CD4-positive, alpha-beta T cell treated with Interleukin-12 subunit alpha and Interleukin-12 subunit beta, for 1 hour (primary cell): ENCODE measurements at places on chromosomes 2 and 18.
A peak's percentile ranks its signal among the peaks of the same experiment; 100 is the strongest.

- no peak for DNase-seq
These were observed 840.6 kb upstream of the SALL3 start for GRCh38 chr18:78138983-78139496.

- DNase-seq, result no peak
These were observed 355.0 kb upstream of the LYPD1 start for GRCh38 chr2:133025004-133025403.

DNA sequence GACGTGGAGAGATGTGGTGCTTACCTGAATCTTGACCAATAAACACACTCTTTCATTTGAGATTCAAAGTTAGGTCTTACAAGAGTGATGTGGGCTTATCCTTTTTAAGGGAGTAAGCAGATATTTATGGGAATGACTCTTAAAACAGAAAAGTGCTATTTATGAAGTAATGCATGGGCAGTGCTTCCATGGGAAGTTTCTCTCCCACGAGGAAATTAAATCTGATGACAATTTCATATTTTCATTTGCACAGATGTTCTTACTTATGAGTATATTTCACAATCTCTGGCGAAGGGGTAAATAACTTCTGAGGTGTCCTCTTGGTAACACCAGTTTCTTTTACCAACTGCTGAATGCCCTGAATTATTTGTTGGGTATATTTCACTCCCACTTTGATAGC is 21.0 kb downstream of the PNPT1 start:
- DNase-seq, result no peak

DNA sequence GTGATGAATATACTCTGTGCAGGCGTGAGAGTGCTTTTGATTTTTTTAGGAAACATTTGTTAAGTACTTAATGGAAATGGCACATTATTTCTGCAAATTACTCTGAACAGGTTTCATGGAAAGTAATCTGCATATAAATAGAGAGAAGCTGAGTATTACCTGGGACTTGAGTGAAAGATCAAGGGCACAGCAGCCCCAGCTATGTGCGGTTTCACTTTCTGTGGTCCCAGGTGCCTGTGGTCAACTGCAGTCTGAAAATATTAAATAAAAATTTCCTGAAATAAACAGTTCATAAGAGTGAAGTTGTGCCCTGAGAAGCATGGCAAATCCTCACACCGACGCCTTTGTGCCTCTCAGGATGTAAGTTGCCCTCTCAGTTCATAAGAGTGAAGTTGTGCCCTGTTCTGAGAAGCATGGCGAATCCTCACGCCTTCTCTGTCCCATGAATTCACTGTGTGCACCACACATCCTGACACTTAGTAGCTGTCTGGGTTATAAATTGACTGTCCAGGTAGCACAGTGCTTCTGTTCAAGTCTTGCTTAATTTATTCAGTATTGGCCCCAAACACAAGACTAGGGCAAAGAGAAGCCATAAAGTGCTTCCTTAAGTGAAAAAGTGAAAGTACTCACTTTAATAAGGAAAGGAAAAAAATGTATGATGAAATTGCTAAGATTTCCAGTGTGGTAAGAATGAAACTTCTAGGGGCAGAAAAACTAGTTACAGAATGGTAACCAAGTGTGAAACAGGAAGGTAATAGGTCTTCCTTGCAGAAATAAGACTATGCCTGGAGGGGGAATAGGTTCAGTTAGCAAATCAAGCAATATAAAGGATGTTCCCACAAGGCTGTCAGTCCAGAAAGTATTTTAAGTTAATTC is 4.3 kb upstream of the SNTG2 start:
- DNase-seq, result no peak

DNA sequence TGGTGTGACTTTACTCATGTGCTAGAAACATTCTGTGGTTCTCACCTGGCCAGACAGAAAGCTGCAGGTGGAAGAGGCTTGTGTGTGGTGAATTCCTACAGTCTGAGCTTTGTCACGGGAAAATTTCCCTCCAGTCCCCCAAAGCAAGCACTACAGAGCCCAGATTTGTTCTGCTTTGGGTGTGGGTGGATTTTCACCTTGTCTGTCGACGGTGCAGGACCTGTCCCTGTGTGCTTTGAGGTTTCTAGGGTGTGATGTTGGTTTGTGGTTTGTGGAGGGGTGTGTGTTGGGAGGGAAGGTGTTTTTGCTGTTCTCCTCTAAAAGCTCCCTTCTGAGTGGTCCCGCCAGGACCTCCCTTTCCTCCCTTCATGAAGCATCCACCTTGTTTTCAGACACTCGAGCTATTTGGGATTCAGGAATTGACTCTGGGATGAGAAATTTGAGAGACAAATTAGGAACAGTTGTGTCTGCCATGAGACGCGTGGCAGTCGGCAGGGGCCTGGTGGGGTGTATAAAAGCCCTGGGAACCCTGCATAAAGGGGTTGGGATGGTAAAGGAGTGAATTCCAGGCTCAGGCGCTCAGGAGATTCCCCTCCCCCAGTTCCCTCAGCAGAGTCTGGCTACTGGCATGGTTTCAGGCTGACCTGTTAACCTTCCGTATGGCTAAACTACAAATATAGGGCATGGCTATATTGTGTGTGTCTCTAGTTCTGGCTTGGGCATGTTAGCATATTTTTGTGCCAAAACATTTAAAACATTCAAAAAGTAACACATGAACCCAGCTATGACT is 65.5 kb downstream of the DGKD start:
- DNase-seq, result peak; percentile 71

- DNase-seq, result peak; percentile 74
These were observed 48.8 kb downstream of the ADNP2 start for GRCh38 chr18:80157708-80158343.

DNA sequence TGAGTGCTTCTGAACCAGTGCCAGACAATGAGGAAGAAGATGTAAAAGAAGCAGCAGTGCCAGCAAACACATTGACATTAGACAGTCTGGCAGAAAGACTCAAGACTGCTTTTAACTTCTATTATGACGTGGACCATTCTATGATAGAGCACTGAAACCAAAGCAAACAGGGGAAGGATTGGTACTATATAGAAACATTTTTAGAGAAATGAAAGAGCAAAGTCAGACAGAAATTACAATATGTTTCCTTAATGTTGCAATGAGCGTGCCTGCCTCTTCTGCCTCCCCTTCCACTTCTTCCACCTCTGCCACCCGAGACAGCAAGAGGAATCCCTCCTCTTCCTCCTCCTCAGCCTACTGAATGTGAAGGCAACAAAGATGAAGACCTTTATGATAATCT is 39.7 kb downstream of the DHX57 start:
- peak; percentile 4 for DNase-seq

DNA sequence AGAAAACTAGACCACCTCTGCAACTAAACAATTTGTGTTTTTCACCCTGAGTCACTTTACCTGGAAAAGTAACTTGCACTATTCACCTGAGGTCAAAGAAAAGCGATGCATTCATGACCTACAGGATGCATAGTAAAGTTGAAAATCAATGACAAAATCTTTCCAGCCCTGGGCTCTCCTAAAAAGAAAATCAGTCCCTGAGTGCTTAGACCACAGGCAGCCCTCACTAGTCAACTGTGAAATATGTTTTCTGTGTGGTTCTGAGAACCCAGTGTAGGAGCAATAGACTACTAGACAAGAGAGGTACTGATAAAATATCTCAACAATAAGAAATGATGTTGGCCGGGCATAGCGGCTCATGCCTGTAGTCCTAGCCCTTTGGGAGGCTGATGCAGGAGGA is 133.1 kb downstream of the TXNL1 start:
- DNase-seq, result no peak

DNA sequence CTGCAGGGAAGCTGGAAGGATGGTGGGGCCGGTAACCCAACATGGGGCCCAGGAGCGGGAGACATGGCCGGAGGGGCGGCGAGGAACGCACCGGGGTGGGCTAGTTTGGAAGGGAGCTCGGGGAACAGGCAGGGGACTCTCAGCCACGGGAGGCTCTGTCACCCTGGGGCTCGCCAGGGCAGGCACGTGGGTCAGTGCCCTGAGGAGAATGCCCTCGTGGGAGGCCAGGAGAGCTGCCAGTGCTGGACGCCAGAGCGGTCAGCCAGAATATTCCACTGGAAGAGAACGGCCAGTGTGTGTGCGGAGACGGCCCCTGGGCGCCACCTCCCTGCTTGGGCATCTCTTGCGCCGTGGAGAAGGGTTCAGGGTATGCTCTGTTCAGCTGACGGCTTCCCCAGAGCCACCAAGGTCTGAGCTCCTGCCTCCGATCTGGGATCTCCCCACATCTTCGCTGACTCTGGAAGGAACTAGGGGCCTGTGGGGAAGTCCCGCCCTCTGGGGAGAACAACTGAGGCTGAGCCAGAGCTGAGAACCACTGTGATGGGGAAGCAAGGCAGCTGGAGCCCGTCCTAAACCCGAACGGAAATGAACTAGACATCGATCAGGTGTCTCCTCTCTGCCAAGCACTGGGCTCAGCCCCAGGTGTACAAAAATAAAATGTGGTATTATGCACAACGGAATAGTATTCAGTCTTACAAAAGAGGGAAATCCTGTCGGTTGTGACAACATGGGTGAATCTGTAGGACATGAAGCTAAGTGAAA is 49.3 kb downstream of the TNP1 start:
- DNase-seq, result no peak

DNA sequence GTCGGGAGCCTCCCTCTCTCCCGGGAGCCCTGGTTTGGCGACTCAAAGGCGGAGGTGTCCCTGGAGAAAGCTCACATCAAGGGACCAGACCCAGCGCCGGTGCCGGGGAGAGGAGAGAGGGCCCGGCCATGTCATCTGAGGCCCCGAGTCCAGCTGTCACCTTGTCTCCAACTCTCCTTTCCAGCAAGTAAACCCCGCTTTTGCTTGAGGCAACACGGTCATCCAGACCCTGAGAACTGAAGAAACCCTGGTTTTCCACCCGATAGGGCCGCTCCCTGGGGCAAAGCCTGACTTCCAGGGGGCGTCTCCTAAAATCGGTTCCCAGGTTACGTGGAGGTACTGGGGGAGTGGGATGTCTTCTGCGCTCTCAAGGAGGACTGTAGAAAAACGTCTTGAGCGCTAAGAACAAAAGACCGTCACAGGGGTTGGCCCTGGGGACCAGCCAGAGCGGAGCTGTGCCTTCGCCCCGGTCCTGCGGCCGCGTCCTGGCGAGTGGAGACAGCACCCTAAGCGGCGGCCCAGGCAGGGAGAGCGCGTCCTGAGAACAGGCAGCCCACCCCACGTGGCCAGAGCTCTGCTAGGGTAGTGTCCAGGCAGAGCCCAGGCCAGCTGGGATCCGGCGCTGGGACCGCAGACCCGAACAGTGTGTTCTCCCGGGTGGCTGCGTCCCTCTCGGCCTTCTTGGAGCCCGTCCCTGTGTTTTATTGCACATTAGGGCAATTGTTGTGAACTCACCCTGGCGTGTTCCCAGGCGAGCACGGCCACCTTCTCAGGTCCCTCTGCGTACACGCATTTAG is 55.7 kb downstream of the TMEM18 start:
- no peak for DNase-seq

DNA sequence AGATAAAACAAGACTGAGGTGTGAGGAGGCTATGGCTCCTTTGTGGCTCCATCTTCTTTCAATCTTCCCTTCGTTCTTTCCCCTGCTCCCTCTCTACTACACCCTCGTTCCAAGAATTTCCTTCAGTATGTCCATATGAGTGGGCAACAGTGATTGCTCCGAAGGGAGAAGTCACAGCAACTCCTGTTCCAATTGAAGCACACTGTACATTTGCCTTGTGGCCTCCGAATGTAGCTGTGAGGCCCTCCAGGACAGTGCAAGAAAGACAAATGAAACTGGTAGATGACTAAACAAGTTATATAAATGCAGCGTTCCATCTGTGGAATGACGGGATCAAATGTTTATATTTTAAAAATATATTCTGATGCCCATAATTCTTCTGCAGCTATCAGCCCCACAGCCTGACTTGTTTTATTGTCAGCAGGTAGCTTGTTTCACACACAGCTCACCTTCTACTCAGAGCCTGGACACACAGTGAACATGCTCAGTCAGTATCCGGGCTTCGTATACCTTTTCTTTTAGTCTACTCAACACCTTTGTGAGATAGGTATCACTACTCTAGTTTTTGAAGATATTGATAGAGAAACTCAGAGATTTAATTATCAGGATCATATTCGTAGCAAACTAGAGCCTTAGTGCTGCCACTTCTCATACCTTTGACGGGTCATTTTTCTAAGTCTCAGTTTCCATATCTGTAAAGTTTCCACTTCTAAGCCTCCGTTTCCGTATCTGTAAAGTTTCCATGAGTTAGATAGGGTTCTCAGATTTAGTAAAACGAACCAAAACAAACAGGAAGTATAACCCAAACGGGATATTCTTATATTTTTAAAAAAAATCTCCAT is 216.7 kb upstream of the STON1 start:
- DNase-seq, result peak; percentile 39

GRCh38 chr2:63344575-63345284 is 243.5 kb downstream of the WDPCP start:
- DNase-seq, result no peak

DNA sequence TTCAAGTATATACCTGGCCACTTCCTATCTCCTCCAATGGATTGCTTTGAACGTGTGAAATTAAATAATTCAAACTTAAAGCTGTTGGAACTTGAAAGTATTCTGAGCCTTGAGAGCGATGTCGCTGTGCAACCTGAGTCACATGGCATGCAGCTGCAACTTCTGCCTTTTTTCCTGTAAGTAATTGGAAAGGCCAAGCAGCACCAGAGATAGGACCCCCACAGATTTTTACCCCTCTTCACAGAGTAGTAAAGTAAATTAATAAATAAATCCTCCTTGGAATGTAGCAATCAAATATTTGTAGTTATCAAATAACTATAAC is 3.2 kb upstream of the RNF149 start:
- no peak for DNase-seq

DNA sequence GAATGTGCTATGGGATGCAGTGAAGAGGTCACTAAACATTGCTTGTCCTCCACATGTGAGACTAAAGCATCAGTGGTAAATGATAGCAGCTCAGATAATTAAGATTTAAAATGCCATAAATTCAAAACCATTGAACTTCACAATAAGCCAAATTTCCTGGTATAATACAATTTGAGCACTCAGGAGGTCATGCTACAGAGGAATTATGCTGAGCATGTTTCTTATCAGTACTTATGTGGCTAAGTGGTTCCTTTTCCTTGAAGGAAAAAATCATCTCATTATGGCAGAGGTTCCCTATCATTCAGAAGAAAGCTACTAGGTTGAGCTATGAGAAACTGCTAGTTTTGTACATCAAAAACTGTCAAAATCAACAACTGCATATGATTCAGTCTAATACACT is 156.6 kb downstream of the AGPS start:
- no peak for DNase-seq

DNA sequence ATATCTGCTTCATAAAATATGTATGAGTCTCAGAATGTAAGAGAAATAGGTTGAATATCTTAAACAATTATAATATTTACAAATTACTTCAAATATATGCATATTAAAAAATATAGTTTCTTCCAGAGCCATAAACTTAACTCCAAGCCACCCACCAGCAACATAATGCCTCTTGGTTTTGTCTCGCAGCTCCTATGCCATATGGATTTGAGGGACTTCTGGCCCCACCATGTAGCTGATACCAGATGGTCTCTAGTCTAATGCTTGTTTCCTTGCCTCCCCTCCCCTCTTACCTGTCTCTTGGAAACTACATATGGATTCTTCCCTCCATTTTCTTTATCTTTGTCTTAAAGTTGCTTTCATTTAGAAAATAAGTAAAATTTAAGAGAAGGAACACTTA is 114.3 kb downstream of the GCA start:
- DNase-seq, result no peak

GRCh38 chr2:25103287-25103871 is 61.5 kb downstream of the EFR3B start:
- DNase-seq, result no peak

- DNase-seq, result no peak
These were observed 280.7 kb upstream of the ATP5MC3 start for GRCh38 chr2:175462246-175462645.

- DNase-seq, result no peak
These were observed 587.5 kb downstream of the XIRP2 start for GRCh38 chr2:167475791-167476190.
